ENCODE measurements at places on chromosomes 7 and 10.

DNA sequence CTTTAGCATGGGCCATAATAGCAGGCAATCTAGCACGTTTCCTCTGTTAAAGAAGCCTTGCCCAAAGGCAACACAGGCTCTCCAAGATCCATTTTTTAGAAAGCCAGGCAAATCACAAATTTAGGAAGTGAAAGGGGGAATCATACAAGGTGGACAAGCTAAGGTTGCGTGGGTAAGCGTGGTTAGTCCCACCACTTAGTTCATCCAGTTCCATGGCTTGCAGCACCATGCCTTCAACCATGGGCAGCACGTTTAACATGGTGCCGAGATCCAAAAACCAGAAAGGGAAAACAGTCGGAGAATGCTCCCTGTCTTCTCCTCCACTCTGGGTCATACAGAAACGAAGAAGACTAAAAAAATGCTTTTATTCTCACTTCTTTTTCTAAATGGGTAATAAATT lies 234.4 kb upstream of the IMMP2L start:
- no peak for DNase-seq

- DNase-seq = no peak
These were observed 377 bp upstream of the POLR1F start for GRCh38 chr7:19709249-19709578.

DNA sequence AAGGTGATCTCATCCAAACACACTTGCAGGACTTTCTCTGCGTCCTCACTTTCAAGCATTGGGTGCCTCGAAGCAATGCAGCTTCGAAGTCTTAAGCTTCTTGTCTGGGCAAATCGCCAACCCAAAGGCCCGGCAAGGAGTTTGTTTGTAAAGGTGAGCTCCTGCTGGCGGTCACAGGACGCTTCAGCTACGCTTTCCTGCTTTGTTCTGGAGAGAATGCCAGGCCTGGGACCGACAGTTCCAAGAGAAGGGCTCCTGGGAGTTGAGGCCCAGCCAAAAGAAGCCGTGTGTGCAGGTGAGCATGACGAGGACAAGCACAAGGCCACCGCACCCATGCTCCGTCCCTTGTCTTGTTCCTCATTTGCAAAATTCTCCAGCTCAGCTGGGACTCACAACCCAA lies 106.6 kb upstream of the DOCK1 start:
- DNase-seq = no peak

GRCh38 chr7:93958651-93959050 lies 37.1 kb downstream of the GNG11 start:
- DNase-seq = no peak

GRCh38 chr10:34254596-34254995 lies 560.5 kb downstream of the PARD3 start:
- DNase-seq = no peak

GRCh38 chr10:69919250-69919649 lies 117.5 kb downstream of the COL13A1 start:
- no peak for DNase-seq

DNA sequence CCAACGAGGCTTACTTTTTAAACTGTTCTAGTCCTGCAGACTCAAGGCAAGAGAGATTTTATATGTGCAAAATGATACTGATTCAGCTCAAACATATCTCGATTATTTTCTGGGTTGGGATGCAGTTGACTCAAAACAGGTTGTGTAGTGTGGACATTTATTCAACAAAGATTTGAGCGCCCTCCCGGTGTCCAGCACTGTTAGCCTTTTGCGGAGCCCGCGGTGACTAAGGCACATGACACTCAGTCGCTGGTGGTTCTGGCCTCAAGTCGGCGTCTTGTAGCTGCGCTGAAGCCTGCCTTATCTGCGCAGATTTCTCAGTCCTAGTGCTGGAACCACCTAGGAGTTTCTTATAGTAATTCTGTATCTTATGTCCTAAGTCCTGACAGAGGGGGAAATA lies 938 bp upstream of the CADPS2 start:
- no peak for DNase-seq

DNA sequence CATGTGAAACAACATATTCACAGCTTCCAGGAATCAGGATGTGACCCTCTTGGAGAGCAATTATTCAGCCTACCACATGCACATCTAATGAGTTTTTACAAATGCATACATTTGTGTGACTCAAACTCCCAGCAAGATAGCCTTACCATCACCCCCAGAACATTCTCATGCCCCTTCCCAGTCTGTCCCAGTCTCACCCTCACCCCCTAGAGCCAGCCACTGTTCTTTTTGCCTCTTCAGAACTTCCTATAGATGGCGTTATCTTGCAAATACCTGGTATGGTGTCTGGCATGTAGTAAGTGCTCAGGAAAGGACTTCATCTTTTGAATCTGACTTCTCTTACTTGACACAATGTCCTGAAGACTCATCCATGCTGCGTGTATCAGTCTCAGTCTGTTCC lies 23.9 kb upstream of the AOC1 start:
- DNase-seq = no peak

GRCh38 chr7:57362868-57363267 lies 87.1 kb upstream of the ZNF716 start:
- no peak for DNase-seq

GRCh38 chr7:452791-453455 lies 66.7 kb downstream of the PDGFA start:
- no peak for DNase-seq

- no peak for DNase-seq
These were observed 10.6 kb upstream of the LYZL2 start for GRCh38 chr10:30639946-30640786.

DNA sequence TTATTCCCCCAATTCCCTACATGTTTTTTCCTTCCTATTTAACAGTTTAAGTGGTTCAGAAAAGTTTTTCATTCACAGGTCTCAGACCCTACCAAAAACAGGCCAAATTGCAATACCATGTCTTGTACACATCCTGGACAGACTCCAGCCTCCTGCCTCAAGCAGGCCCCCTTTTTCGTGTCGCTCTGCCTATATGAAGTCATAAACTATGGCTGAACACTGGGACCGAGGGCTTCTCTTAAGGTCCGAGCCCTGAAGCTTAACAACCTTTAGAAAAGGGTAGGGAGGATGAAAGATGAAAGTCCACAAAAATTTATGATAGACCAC lies 1.4 kb downstream of the FBXW4 start:
- no peak for DNase-seq

DNA sequence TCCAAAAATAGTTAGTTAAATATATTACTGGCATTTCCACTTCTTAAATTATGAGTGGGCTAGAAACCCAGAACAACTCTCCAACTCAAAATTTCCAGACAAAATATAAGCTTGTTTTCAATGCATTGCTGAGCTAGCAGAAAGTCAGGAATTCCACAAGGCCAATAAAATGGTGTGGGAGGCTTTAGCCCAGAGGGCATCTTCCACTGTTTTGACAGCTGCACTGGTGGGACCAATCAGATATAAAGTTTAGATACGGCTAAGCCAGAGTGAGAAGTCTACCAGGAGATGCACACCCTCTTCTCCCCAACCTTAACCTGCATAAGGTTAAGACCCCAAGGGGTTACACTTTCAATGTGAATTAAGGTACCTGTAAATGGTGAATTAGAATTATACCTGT lies 76.6 kb downstream of the AMPH start:
- no peak for DNase-seq

DNA sequence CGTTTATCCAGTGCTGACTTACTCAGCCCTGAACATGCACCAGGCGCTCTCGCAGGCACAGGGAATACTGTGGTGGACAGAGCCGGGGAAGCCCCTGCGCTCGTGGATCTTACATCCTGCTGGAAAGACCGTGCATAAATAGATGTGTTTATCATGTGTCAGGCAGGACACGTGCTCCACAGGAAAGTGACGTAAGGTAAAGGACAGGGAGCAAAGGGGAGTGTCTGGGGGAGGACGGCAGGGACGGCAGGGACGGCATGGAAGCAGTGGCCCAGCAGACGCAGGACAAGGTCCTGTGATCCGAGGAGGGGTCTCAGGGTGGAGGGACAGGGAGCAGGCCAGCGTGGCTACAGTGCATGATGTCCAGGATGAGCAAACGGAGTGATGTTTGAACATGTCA lies 410.5 kb downstream of the PAXIP1 start:
- no peak for DNase-seq

- DNase-seq = no peak
These were observed 110.2 kb downstream of the FZD1 start for GRCh38 chr7:91374321-91374989.

DNA sequence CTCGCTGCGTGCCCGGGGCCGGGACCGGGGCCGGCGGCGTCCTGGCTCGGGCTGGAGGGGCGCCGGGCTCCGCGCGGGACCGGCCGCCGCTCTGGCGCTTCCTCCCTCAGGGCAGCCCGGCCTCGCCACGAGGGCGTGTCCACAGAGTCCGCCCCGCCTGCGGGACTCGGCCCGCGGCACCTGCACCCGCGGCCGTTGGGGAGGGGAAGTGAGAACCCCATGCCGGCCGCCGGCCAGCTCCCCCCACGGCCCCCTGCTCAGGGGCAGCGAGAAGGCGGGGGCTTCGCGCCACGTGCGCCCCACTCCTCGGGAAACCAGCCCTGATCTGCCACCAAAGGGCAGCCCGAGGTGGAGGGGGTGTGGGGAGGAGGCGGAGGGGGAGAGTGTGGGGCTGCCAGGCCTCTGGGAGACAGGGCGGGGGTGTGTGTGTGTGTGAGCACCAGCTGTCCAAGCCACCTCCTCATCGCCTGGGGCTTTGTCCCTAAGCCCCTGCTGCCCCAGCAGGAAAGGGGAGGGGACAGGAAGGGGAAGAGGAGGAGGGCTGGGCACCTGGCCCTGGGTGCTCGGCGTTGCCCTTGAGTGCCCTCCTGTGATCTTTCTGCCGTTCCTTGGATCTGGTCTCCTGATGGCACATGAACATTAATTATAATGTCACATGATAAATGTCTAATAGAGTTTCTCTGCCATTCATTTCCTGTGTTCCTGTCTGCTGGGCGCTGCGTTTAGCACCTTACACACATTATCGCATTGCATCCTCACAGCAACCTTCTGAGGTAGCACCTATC lies at the start of gene PIK3AP1:
Gene PIK3AP1, minus strand, starts transcription at position 93 of the 785 bp plus-strand sequence. CDS start 120 bp downstream, outside the sequence.
- peak; percentile 12 for DNase-seq

- no peak for DNase-seq
These were observed 7.2 kb downstream of the GCC1 start for GRCh38 chr7:127578036-127578684.

- no peak for DNase-seq
These were observed 40.7 kb downstream of the DRGX start for GRCh38 chr10:49355221-49355620.

- no peak for DNase-seq
These were observed 1.5 kb downstream of the MAFK start for GRCh38 chr7:1531979-1532455.

GRCh38 chr10:19096501-19097073 lies 48.0 kb downstream of the MALRD1 start:
- DNase-seq = no peak

DNA sequence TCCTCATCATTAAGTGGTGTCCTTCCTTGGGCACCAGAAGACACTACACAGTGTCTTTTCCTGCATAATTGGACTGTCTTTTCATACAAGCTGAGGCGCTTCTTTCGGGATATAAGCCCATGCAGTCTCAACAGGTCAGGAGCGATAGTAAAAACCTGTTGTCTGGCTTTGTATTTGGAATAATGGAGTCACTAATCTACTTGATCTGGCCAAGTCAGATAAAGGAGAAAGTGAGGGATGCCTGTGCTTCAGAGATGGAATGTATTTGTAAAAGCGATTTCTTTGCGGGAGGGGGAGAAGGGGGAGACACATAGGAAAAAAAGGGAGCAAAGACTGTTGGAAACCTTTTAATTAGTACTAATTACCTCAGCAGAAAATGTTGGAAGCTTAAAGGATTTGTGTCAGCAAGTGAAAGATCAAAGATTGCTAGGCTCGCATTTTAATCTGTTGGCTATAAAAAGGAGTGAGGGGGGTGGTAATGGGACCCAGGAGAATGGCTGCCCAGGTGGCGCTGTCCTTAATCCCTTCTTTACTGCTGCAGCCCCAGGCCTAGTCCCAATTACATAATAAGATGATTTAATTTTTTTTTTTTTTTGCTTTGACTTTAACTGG lies 581.4 kb downstream of the LRMDA start:
- no peak for DNase-seq

DNA sequence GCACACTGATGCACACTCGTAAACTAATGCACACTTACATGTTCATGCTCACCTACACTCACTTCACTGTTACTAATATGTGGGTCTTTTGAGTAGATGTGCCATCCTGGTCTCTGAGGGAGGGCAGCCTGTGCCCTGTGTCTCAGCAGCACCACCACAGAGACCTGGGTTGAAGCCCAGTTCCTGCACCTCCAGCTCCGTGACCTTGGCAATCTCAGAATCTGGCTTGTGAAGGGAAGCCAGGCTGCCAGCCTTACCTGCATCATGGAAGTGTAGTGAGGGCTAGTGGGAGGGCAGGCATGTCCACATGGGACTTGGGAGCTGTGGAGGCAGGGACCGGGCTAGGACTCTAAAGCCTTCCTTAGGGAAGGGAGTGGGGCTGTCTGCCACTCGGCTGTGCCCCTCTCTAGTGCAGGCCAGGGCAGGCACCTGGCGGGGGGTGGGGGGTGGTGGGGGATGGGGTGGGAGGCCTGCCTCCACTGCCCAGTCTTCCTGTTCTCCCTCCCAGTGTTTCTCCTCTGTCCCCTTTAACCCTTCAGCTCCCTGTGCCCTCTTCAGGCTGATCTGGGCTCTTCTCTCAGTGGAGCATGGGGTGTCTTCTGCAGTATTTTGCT lies 8.1 kb downstream of the ADCY1 start:
- DNase-seq = no peak

DNA sequence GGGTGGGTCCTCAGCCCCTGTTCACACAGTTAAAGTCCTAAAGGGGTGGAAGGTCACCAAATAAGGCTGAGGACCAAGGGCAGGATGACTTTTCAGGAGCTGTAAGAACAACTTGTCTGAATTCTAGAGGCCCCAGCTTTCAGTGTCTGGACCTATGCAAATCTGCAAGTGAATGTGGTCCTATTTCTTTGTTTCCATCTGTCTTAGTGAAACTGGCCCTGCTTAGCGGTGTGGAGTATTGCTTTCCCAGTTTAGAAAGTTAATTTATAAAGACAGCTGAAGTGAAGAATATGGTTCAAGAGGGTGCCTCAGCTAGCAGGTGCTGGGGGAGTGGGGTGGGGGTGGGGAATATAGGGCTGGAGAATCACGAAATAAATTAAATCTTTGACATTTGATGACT lies 40.1 kb downstream of the HHEX start:
- DNase-seq = no peak

GRCh38 chr10:72429931-72430330 lies 75.2 kb upstream of the DNAJB12 start:
- DNase-seq = no peak

GRCh38 chr10:2949948-2950354 lies 117.4 kb upstream of the PFKP start:
- DNase-seq = no peak

DNA sequence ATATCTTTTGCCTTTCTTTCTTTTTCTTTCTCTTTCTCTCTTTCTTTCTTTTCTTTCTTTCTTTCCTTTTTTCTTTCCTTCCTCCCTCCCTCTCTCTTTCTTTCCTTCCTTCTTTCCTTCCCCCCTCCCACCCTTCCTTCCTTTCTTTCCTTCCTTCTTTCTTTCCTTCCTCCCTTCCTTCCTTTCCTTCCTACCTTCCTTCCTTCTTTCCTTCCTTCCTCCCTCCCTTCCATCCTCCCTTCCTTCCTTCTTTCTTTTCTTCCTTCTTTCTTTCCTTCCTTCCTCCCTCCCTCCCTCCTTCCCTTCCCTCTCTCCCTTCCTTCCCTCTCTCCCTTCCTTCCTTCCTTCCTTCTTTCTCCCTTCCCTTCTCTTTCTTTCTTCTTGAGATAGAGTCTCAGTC lies 25.5 kb upstream of the CALN1 start:
- no peak for DNase-seq

- DNase-seq = no peak
These were observed 103.8 kb downstream of the ATE1 start for GRCh38 chr10:121823993-121824463.
